ENCODE measurements at places on chromosomes 13 and 19. TPM values are rescaled to one million over a fixed set of nuclear protein-coding genes. Genes with fewer than 3 reads are reported as not detected.

The TMEM221 gene
- not detected for total RNA-seq

DNA sequence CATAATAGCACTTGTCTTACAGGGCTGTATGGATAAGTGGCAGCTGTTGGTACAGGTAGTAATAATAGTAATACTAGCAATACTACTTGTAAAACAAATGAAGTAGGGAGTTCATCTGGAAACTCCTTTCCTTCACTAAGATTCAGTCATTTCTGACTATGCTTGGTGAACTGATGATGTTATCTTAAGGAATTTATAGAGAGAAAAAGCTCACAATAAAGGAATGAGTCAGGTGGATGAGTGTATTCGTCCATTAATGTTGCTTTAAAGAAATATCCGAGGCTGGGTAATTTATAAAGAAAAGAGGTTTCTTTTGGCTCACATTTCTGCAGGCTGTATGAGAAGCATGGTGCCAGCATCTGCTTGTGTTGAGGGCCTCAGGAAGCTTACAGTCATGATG is 477.3 kb downstream of the KLF12 start:
- ATAC-seq, result no peak

The MCEMP1 gene
- not detected for total RNA-seq

The SIGLEC8 gene
- 0.54 TPM for total RNA-seq

The CCL25 gene
- not detected for total RNA-seq

The TNFSF13B gene
- total RNA-seq, result 2.7 TPM

The NCAN gene
- total RNA-seq, result not detected

DNA sequence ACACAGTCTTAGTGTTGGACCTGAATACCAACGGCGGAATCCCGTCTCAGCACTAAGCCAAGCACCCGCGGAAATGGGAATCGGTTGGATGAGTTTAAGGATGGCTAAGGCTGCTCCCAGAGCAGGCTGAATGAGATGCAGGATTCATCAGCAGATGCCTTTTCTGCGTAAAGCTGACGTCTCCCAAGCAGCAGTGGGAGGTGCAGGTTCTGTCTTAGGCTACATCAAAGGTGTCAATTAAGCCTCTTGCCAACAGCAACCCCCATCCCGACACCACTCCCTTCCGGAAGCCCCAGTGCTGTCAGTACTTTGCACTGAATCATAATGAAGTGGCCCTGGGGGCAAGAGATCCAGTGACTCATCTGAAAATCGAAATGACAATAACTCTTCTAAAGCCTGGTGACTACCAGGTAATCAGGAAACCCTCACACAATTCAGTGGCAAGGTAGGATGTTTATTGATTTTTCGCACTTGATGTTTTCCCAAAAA is 275.6 kb downstream of the DCLK1 start:
- ATAC-seq, result no peak

GRCh38 chr19:56098731-56099568 is 22.1 kb downstream of the ZNF787 start:
- ATAC-seq, result no peak

DNA sequence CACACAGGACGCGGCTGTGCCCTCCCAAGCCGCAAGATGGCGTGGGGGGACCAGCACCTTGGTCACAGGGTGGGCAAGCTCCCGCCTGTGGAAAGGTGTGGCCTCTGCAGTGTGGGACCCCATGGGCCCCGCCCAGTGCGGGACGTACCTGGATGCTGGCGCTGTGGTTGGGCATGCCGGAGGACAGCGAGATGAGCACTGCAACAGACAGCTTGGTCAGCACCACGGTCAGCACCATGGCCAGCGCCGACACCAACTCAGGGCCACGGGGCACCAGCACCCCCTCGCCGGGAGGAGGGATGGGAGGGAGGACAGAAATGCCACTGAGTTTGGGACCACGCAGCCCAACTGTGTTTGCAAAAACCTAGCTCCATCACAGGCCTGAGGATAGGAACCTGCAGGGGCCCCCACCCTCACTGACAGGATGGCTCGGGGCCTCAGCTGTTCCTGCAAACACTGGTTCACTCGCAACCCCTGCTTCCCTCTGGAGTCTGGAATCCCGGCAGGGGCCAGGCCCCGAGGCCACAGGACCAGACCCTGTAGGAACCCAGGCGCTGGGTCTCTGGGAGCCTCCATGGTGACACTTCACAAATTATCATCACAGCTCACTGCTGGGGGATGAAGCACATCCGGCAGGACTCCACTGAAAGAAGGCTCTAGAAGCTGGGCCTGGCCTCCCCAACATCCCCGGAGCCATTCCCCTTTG is 27.1 kb downstream of the IZUMO4 start:
- no peak for ATAC-seq

DNA sequence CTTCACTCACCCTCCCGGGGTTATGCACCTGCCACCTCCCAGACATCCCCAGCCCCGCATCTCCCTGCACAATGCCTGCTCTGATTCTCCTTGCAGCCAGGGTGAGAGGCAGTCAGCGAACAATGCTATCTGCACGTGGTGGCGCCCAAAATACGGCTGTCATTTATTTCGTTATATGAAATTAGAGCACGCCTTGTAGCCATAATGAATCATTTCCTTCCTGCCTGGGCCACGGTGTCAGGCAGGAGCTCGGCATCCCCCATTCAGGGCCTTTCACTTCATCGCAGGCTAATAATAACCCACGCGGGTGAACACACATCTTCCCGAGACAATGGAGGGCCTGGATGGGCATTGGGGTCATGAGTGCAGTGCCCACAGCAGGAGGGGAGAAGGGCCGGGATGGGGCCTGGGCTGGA is 143.8 kb upstream of the ZNF507 start:
- no peak for ATAC-seq

DNA sequence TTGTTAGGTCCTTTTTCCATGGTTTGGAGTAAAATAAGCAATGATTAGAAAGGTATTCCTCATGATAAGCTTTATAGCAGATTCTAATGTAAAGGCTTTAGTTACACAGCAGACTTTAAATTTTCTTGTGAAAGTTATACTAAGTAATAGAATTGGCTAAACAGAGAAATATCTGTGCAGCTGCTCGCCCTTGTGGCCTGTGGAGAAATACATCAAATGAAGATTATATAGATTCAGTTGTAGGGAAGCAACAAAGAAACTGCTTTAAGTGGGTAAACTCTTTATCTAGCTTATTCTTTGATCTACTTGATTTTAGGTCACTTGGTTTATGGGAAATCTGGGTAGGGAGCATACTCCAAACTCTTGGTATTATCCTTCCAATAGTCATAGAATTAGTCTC is 1269.7 kb upstream of the SPRY2 start:
- ATAC-seq, result no peak

DNA sequence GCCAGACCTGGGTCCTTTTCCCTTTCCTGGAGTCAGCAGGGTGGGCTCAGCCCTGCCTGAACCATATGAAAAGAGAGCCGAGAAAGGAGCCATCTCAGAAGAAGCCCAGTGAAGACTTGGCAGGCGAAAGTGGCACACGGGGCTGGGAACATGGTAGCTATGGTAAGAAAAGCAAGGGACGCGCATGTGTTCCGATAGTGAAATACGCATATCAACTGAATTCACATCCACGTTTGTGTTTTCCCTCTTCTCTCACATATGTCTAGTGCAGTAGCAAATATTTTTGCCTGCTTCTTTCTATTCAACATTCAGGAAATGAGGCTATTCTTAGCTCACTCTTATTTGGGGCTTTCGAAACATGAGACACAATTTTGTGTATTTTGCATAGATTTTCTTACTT is 54.1 kb upstream of the PEG3 start:
- no peak for ATAC-seq

GRCh38 chr13:100707818-100708740 is 33.5 kb upstream of the TMTC4 start:
- no peak for ATAC-seq

The ZNF677 gene
- total RNA-seq, result 22.6 TPM

The DPF1 gene
- total RNA-seq, result not detected

The GPR108 gene
- 44.0 TPM for total RNA-seq

The KIR2DL1 gene
- total RNA-seq, result not detected

GRCh38 chr13:100986571-100986970 is 312.0 kb upstream of the TMTC4 start:
- ATAC-seq, result no peak

The LRRC25 gene
- total RNA-seq, result 1.9 TPM

The GARRE1 gene
- total RNA-seq, result 19.8 TPM

- ATAC-seq, result no peak
Observed at GRCh38 chr19:42154471-42155323, 22.5 kb upstream of the POU2F2 start.

DNA sequence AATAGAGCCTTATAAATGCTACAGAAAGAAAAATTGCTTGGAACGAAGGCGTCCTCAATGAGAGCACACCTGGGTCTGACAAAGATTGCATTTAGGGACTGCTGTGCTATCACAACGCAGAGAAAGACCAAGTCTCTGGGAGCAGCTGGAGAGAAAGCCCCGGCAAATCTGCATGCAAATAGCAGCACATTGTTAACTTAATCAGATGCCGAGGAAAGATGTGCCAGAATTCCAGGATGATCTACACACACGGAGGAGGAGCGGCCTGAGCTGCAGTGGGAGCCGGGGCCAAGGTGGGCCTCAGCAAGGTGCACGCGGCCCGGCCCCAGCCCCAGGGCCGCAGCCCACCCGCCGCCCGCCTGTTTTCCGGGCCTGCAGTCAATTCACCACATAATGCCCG is 1.4 kb downstream of the ZNF536 start:
- no peak for ATAC-seq

The PDE4A gene
- 7.3 TPM for total RNA-seq

DNA sequence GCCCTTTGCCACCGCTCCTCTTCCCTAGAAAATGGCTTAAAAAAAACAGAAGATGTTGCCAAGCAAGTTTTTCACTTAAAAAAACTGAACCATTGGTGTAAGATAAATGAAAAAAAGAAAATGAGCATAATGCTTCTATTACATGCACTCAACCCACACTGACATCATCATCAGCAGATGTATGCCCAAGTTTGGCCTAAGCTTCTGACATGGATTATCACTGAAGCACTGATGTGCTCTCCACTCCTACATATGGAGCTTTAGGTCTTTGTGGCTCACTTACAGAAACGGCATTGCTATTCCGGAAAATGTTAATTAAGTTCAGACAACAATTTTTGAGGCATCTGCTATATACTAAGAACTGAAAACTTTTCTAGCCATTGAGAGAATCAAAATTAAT is 8.0 kb downstream of the RXFP2 start:
- no peak for ATAC-seq

- no peak for ATAC-seq
Observed at GRCh38 chr13:101875717-101876393, 423.4 kb downstream of the ITGBL1 start.

DNA sequence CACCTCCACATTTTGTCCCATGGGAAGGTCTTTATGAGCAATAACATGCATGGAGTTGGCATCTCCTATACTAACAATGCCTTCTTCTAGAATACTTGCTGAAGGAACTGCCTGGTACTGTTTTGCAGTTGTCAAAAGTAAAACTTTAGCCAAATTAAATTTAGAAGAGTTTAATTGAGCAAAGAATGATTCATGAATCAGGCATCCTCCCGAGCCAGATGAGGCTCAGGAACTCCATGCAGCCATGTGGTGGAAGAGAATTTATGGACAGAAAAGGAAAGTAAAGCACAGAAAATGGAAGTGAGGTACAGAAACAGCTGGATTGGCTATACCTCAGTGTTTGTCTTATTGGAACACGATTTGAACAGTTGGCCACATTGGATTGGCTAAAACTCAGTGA is 1081.9 kb downstream of the SLITRK1 start:
- no peak for ATAC-seq

DNA sequence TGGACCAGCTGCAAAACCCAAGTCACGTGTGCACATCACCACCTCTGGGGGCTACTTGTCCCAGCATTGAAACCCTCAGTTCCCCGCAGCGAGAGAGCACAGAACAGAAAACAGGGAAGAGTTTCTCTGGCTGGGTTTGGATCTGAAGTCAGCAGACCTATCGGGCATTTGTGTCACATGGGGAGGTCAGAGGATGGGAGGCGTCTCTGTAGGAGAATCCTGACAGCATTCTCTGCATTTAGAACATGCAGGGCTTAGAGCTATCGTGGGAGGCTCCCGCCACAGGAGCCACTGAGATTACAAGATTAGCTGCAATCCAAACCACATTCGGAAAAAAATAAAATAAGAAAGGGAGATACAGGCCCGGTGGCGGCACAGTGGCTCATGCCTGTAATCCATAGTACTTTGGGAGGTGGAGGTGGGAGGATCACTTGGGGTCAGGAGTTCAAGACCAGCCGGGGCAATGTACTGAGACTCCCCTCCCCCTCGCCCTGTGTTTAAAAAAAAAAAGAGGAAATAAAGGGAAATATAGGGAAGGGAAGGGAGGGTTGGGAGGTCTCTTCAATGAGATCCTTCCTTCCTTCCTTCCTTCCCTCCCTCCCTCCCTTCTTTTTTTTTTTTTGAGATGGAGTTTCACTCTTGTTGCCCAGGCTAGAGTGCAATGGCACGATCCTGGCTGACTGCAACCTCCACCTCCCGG is 2.9 kb upstream of the TLE6 start:
- no peak for ATAC-seq

DNA sequence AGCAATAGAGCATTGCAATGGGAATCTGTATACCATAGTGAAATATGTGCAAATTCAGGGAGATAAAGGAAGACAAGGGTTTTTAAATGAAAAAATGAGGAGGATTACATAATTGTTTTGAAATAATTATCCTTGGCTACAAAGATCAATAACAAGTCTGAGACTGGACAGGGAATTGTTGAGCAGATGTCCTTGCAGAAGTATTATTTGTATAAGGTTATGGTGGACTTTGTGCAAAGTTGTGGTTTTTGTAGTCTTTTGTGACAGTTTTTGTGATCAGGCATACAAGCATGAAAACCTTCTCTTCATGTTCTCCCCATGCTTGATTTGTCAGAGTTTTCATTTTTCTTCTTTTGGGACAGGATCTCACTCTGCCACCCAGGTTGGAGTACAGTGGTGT is 25.3 kb upstream of the ZNF780A start:
- no peak for ATAC-seq

GRCh38 chr19:28235606-28236125 is 977.3 kb downstream of the UQCRFS1 start:
- no peak for ATAC-seq

The ZNF99 gene
- 0.27 TPM for total RNA-seq

DNA sequence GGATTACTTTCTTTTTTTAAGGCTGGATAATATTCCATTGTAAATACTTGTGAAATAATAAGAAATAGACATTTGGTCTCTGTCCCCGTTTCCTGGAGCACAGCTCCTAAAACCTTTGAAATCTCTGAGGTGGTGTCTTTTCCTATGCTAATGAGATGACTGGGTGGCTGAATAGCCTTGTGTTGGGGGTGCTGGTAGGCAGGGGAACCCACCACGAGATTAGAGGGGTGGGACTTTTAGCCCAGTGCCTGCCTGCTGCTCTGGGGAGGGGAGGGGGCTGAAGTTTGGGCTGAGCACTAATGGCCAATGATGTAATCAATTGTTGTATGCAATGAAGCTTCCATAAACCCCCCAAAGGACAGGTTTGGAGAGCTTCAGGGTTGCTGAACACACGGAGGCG is 175.7 kb downstream of the FGF9 start:
- no peak for ATAC-seq

DNA sequence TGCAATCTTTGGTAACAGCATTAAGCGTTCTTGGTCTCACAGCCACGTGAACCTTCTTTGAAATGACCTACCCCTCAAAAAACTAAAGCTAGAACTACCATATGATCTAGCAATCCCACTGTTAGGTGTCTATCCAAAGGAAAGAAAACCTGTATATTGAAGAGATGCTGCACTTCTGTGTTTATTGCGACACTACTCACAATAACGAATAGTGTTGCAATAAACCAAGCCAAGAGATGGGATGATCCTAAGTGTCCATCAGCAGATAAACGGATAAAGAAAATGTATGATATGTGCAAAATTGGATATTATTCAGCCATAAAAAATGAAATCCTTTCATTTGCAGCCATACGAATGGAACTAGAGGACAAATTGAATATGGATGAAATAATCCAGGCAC is 637.9 kb downstream of the EFNB2 start:
- ATAC-seq, result no peak

All from gastroesophageal sphincter (tissue), 4 donors.